ENCODE measurements at places on chromosomes 3 and 15. TPM values are rescaled to one million over a fixed set of nuclear protein-coding genes. Genes with fewer than 3 reads are reported as not detected.

The CLCN2 gene
- 2.6 TPM for total RNA-seq

The ROPN1 gene
- not detected for total RNA-seq

The MORC1 gene
- total RNA-seq = not detected

The DUOXA2 gene
- total RNA-seq = not detected

The DRD3 gene
- total RNA-seq = not detected

The STRIT1 gene
- total RNA-seq = not detected

The BSN gene
- 0.15 TPM for total RNA-seq

The SCN5A gene
- total RNA-seq = not detected

The SLC26A6 gene
- total RNA-seq = 24.9 TPM

The GATA2 gene
- total RNA-seq = 0.56 TPM

The PRTG gene
- not detected for total RNA-seq

The CFAP92 gene
- total RNA-seq = not detected

The GOLGA6B gene
- total RNA-seq = not detected

The NR2E3 gene
- not detected for total RNA-seq

The EPB42 gene
- total RNA-seq = not detected

The SLC27A2 gene
- total RNA-seq = 0.38 TPM

The TPRG1 gene
- 3.7 TPM for total RNA-seq

The FANCD2OS gene
- total RNA-seq = not detected
